Tibial nerve (tissue), 4 donors: ENCODE measurements at places on chromosomes 7 and 10. TPM values are rescaled to one million over a fixed set of nuclear protein-coding genes. Genes with fewer than 3 reads are reported as not detected.

DNA sequence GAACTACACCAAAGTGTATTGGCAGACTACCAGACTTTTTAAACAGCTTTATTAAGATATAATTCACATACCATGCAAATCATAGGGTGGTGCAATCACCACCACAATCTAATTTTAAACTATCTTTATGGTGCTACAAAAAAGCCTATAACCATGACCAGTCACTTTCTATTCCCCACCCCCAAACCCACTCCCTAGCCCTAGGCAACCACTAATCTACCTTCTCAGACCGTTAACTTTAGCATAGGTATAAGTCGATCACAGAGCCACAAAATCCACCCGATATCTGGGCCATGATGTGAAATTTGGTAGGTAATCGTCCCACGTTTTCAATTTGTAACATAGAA lies 536 bp upstream of the POM121 start:
- no peaks in the 10 kb centered on the region for H3K36me3 ChIP-seq
- DNase-seq = no peak
- peak overlapping the region; percentile 91 for H3K4me3 ChIP-seq
- no peaks in the 10 kb centered on the region for H3K4me1 ChIP-seq

DNA sequence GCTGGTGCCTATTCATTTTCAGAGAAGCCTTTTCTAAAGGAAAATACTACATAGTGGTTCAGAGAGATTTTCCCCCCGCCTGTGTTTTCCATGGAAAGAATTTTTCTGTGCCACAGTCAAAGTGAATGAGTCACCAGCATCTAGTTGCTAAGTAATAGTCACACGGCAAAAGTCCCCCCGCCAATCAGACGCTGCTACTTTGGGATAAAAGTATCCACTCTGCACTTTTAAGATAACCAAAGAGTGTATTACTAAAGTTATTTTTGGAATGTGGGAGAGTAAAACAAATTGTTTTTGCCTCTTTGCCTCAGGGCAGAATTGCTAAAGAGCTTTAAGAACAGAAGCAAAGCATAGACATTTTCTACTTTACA lies 23.5 kb downstream of the ABLIM1 start:
- peaks cover 59% of the 10 kb centered on the region for H3K4me1 ChIP-seq
- no peaks in the 10 kb centered on the region for H3K27me3 ChIP-seq
- H3K36me3 ChIP-seq = no peaks in the 10 kb centered on the region
- peak; percentile 68 for DNase-seq

DNA sequence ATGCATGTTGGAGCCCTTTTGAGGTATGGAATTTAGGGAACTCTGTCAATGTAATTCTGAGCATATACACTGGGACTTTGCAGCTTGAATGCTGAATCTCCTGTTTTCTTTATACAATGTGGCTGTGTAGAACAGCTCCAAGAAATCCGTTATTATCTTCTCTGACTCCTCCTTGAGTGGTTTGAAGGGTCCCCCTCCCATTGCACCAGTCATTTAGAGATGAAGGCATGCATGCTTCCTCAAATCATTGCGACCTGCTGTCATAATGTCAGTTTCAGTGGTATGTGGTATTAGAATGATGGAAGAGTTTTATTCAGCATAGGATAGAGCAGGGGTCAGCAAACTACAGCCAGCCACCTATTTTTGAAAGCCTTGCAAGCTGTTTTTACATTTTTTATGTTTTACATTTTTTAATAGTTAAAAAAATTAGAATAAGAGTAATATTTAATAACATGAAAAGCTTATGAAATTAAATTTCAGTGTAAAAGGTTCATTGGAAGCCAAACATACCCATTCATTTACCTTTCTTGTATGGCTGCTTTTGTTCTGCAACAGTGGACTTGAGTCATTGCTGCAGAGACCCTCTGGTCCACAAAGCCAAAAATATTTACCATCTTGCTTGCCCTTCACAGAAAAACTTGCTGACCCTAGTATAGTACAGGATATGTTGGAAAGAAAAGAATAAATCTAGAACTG lies 8.1 kb downstream of the STK17A start:
- H3K27me3 ChIP-seq = no peaks in the 10 kb centered on the region
- no peak overlapping the region for H3K4me3 ChIP-seq

DNA sequence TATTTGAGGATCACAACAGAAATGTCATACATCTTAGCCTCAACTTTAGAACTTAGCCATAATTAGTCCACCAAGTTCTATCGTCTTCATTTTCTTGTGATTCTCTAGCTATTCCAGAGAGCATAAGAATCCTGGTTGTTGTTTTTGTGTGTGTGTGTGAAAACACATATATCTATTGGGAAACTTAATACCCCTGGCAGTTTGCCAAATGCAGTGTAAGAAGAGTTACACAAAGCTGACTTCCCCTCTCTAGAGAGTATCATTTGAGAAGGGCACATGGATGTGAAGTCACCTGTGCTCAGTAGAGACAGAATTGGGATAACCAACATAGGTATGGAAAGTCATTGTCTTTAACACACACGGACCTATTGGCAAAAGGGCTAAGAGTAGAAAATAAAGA lies 19.3 kb downstream of the FOXI2 start:
- no peaks in the 10 kb centered on the region for H3K27me3 ChIP-seq
- H3K4me3 ChIP-seq = no peak overlapping the region
- no peak overlapping the region for H3K27ac ChIP-seq
- no peaks in the 10 kb centered on the region for H3K4me1 ChIP-seq
- DNase-seq = no peak

- H3K27ac ChIP-seq = peak overlapping the region; percentile 82
- H3K4me1 ChIP-seq = peaks cover 7% of the 10 kb centered on the region
- no peak for DNase-seq
- no peaks in the 10 kb centered on the region for H3K36me3 ChIP-seq
These were observed 49.9 kb downstream of the PWWP2B start for GRCh38 chr10:132446661-132447445.

DNA sequence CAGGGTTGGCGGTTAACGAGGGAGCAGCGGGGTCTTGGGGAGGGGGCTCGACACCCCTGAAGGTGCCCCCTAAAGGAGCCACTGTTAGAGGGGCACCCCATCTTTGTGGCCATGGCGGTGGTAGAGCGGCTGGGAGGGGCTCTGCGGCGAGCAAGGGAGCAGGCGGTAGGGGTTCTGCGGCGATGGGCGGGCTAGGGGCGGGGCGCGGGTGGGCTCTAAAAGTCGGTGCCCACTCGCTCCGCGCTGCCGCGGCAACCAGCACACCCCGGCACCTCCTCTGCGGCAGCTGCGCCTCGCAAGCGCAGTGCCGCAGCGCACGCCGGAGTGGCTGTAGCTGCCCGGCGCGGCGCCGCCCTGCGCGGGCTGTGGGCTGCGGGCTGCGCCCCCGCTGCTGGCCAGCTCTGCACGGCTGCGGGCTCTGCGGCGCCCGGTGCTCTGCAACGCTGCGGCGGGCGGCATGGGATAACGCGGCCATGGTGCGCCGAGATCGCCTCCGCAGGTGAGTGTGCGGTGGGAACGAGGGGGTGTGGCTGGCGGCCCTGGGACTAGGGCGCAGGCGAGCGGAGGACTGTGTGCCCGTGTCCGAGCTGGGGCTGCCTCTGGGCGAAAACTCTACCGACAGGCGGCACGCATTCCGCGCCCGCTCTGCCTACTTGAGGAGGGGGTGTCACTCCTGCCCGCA lies at the start of gene MEST:
MEST (plus strand) TSS at position 245 of the 682 bp plus-strand sequence; CDS start at position 474, 229 bp downstream.
- H3K27me3 ChIP-seq = no peaks in the 10 kb centered on the region
- no peak within 1 kb of the TSS for H3K27ac ChIP-seq
- H3K4me1 ChIP-seq = no peaks in the 10 kb centered on the region
- no peaks in the 10 kb centered on the region for H3K36me3 ChIP-seq

GRCh38 chr7:45071528-45071927 lies 17.2 kb downstream of the NACAD start:
- H3K27ac ChIP-seq = no peak overlapping the region
- no peaks in the 10 kb centered on the region for H3K4me1 ChIP-seq
- no peak for DNase-seq
- H3K36me3 ChIP-seq = no peaks in the 10 kb centered on the region
- H3K4me3 ChIP-seq = no peak overlapping the region
- H3K27me3 ChIP-seq = no peaks in the 10 kb centered on the region

GRCh38 chr7:81478664-81479063 lies 291.2 kb downstream of the HGF start:
- H3K27ac ChIP-seq = no peak overlapping the region
- H3K36me3 ChIP-seq = no peaks in the 10 kb centered on the region
- DNase-seq = no peak
- no peaks in the 10 kb centered on the region for H3K27me3 ChIP-seq
- no peaks in the 10 kb centered on the region for H3K4me1 ChIP-seq
- no peak overlapping the region for H3K4me3 ChIP-seq

- no peak for DNase-seq
- H3K27ac ChIP-seq = peak overlapping the region; percentile 97
- peak overlapping the region; percentile 54 for H3K4me3 ChIP-seq
- H3K36me3 ChIP-seq = no peaks in the 10 kb centered on the region
These were observed 37.4 kb downstream of the RASGEF1A start for GRCh38 chr10:43229208-43230061.

The GIMAP1 gene
- 7.4 TPM for total RNA-seq

The PCDH15 gene
- total RNA-seq = not detected

The CCL24 gene
- total RNA-seq = not detected

The PSD gene
- 0.98 TPM for total RNA-seq

The COPG2 gene
- total RNA-seq = 19.0 TPM
